Thoracic aorta endothelial cell (primary cell): ENCODE measurements at places on chromosomes 2 and 18. TPM values are rescaled to one million over a fixed set of nuclear protein-coding genes. Genes with fewer than 3 reads are reported as not detected.

Gene PLB1
- 0.50 and 0.53 TPM in 2 replicates for total RNA-seq

Gene EXOC6B
- 38.2 and 54.7 TPM in 2 replicates for total RNA-seq

Gene WDR35
- 21.6 and 25.1 TPM in 2 replicates for total RNA-seq

Gene RBKS
- 0.40 and 0.79 TPM in 2 replicates for total RNA-seq
